Stimulated activated CD4-positive, alpha-beta T cell treated with anti-CD3 and anti-CD28 coated beads, Interleukin-4, amount 100 ng/mL, for 1 hour (primary cell): ENCODE measurements at places on chromosomes 12 and 14.
A peak's percentile ranks its signal among the peaks of the same experiment; 100 is the strongest.

- DNase-seq, result no peak
These were observed 124.2 kb downstream of the SRGAP1 start for GRCh38 chr12:63968673-63969072.

DNA sequence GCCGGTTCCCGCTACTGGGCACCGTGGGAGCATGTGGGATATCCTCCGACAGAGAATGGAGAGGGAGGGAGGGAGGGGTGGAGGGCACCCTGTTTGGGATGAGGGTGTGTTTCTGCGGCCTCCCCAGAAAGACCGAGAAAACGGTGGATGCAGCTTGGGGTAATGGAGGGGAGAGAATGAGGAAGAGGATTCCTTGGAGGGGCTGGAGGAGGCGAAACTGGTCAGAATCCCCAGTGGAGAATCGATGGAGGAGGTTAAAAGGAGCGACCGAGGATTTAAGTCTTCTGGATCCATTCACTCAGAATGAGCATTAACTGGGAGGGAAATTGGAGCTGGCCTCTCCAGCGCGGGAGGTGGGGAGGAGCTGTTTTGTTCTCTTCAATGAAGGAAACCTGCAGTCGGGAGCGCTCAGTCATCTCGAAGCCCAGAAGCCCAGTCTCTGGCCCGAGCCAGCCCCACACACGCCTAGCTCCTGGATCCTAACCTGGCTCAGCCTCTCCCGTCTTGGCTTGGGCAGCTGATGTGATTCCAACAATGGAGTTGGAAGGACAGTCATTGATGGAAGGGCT lies 581 bp downstream of the ARG2 start:
- DNase-seq, result no peak

- no peak for DNase-seq
These were observed 39.4 kb downstream of the MVK start for GRCh38 chr12:109612975-109613502.

DNA sequence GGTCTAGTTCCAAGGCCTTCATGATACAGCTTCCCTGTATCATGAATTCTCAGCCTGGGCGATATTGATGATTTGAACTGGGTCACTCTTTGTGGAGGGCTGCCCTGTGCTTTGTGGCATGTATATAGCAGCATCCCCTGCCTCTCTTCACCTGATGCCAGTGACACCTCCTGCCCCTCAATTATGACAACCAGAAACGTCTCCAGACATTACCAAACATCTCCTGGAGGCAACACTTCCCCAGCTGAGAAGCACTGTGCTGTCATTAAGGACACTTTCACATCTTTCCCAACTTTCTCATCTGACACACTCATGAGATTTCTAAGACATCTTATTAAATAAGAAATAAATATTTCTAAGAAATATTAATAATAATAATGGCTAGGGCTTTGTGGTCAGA lies 315.3 kb downstream of the BCL11B start:
- no peak for DNase-seq

- no peak for DNase-seq
These were observed 165.9 kb upstream of the TMEM260 start for GRCh38 chr14:56413721-56414120.

- DNase-seq, result no peak
These were observed 11.6 kb downstream of the KRT7 start for GRCh38 chr12:52244615-52244994.

DNA sequence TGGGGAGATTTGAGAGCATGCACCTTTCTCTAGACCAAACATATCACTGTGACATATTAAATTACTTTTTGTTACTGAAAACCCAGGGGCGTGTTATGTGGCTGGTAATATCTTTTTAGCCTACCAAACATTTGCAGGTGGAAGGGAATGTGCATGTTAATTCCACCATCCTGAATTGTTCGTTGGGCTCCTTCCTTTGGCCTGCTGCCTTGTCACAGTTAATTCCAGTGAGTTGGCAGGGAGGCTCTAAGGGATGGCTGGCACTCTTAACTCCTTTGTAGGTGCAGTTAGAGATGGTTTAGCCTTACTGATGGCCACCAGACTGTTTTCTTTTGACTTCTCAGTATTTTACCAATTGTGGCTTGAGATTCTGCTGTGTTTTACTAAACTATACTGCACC lies 64.5 kb downstream of the DIP2B start:
- no peak for DNase-seq

DNA sequence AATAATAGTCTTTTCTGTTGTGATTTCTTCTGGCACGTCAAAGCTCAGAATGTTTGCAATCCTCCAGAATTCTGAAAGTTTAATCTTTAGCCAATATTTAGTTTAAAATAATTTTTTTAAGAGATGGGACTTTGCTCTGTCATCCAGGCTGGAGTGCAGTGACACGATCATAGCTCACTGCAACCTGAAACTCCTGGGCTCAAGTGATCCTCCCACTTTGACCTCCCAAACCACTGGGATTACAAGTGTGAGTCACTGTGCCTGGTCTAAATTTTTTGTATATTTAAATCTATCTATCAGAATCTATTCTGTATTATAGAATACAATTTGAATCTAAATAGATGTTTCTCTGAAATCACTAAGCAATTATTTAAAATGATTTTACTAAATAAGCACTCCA lies 572.7 kb downstream of the VRK1 start:
- DNase-seq, result no peak

DNA sequence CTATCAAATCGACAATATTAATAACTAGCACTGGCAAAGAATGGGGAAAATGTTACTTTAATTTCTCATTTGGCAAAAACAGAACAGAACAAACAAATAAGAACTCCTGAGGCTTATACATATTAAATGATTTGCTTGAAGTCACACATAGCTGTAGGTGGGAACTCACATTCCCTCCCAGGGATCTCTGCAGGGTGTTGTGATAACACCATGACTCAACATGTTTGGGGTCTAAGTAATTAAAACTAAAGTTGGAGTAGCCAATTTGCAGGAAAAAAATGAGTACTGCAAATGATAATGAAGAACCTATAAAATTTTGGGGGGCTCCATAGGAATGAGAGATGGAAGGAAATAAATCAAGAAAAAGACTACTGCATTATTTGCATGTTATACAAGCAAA lies 27.5 kb downstream of the UNC79 start:
- DNase-seq, result no peak

DNA sequence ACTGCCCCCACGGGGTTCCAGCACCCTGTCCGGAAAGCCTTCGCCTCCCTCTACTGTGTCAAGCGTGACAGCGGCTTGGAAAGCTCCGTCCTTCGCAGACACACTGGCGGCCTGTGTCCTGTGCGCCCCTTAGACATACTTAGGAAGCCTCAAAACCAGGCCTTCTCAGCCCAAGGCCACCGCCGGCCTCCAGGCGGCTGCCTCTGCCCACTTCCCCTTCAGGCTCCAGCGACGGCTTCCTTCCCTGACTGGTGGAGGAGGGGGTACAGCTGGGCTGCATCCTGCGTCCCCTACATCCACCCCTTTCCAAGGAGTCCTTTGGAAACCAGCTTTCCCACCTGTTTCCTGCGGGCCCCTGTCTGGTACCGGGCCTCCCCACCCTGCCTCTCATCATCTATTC lies 2.5 kb upstream of the CACNA2D4 start:
- no peak for DNase-seq

DNA sequence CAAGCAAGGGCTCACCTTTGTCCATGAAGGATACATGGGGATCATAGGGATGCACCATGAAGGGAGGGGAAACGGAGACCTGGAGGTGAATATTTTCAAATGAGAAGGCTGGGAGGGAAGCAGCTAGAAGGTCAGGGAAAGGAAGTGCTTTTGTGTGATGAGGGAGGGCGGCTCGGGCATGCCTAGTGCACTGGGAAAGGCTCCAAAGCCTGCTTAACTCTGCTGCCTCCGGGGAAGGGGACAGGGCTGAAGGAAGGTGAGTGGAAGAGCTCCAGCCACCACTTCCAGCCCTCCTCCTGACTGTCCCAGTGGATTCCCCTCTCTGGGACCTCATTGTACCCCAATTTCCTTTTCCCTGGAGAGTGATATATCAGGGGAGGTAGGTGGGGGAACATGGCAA lies 149.4 kb upstream of the PRMT8 start:
- DNase-seq, result no peak

DNA sequence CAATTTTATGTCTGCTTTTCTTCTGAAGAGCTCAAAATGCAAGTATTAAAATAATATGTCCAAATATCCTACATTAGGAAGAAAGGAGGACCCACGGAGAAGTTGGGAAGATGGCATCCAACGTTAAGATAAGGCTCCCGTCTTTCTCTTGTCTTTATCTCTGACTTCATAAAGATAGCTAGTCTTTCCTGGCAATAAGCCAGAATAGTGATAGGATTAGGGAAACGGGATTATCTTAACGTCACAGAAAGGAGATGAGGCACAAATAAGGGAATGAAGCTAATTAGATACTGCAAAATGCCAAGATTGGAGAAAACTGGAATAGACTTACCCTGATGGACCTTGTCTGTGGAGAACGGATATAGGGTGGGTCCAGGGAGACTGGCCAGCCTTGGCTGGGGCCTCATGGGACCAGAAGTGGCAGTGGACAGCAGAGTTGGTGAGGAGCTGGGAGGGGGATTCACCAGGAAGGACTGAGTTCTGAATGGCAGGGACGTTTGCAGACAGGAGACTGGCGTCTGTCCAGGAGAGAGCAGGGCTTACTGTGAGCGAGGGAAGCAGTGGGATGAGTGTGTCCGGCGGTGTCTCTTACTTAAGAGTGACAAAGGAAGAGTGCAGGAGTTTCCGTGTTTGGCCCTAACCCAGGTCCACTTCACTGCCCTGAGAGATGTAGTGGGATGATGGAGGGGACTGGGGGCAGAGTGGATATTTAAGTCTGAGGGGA lies 119.9 kb downstream of the CACNA1C start:
- DNase-seq, result no peak

DNA sequence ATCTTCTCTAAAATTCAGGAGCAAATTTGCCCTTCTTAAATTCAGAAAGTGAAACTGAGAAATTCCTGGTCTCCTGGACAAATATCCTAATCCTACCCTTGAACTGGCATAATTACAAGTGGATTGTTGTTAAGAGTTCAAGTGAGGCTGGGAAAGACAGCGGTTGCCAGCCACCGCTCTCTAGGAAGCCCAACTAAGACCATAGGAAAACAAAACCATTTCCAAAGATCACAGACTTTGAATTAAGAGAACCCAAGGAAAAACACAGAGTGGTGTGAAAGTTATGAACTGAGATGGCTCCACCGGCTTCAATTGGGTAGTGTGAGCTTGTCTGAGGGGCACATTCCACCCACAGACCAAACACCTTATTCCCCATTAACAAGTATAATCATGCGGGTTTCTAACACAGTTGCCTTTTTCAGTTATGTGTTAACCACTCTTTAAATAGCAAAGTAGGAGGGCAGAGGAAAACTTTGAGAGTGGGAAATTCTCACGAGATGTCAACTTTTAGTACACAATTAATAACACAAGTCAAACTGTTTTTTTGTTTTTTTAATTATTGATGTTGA lies 1628.8 kb upstream of the SEL1L start:
- no peak for DNase-seq

DNA sequence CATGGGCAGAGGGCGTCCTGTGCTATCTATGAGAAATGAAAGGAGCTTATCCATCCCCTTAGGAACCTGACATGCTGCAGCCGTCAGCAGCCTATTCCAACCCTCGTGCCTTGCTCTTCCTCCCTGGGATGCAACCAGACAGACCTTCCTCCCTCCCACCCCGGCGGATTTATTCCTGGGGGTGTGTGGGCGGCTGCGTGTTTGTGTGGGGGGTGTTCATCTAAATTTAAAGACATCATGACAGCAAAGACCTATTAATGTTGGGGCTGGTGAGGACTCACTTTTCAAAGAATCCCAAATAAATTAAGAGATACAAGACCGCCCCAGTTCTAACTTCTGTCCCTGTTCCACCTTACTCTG lies 52.0 kb downstream of the WSCD2 start:
- DNase-seq, result no peak

DNA sequence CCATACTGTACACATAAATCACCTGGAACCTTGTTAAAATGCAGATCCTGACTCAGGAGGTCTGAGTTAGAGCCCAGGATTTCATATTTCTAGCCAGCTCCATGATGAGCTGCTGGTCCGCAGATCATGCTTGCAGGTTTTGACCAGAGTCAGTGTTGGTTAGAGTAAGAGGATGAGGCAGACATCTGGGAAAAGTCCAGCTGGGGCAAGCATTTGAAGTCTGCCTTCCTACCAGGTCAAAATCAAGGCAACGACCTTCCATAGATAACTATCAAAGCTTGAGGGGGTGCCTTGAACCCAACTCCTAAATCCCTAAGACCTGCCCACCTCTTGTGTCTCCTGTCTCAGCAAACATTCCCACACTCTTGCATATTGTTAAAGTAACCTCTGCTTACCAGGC lies 9.2 kb downstream of the OAS2 start:
- no peak for DNase-seq

GRCh38 chr12:117155278-117156060 lies 34.8 kb downstream of the FBXO21 start:
- DNase-seq, result peak; percentile 78

DNA sequence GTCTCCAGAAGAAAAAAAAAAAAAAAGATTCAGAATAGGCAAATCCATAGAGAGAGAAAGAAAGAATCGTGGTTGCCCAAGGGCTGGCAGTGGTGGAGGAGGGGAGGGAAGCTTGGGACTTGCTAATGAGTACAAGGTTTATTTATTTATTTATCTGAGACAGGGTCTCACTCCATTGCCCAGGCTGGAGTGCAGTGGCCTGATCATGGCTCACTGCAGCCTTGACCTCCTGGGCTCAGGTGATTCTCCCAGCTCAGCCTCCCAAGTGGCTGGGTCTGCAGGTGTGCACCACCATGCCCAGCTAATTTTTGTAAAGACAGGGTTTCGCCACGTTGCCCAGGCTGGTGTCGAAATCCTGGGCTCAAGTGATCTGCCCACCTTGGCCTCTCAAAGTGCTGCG lies 9.7 kb upstream of the TNFRSF1A start:
- DNase-seq, result no peak

- no peak for DNase-seq
These were observed 15.6 kb downstream of the TSPAN9 start for GRCh38 chr12:3092764-3093163.

DNA sequence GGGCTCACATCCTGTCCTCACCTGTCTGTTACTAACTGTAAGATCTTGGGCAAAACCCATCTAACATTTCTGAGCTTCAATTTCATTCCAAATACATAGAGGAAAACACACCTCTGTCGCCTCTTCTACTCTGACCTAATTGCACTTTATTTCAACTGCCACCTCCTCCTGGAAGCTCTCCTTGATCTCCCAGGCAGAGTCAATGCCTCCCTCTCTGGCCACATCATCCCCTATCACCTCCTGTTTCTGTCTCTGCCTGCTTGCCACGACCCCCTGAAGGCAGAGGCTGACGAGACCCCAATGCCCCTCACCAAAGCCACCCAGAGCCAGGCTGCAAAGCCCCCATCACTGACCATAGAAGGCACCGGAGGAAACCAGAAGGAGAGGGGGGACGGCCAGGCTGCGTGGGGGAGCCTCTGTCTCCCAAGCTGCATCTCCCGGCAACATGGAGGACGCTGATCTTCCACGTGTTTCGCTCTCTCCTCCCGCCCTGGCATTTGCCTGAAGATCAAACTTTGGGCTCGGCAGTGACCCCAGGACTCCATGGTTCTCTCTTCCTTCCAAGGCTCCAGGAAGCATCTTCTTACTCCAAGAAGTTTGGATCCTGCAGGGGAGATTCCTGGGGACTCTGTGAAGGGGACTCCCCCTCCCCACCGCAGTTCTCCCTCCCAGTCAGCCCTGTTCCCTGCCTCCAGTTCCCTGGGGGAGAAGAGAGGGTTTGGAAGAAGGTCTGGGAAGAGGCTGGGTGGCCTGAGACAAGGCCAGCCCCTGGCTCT lies 50.1 kb upstream of the BCL11B start:
- DNase-seq, result no peak

- DNase-seq, result no peak
These were observed 774 bp downstream of the SERPINA11 start for GRCh38 chr14:94451826-94452225.

- DNase-seq, result no peak
These were observed 17.7 kb upstream of the TEAD4 start for GRCh38 chr12:2941524-2941923.
